ENCODE measurements at places on chromosomes 6 and 20. TPM values are rescaled to one million over a fixed set of nuclear protein-coding genes. Genes with fewer than 3 reads are reported as not detected.

GRCh38 chr20:38214256-38215193, 46.0 kb downstream of the KIAA1755 start:
- peaks cover 3% of the 10 kb centered on the region for H3K27me3 ChIP-seq
- H3K4me3 ChIP-seq = no peak overlapping the region
- H3K36me3 ChIP-seq = no peaks in the 10 kb centered on the region
- DNase-seq = no peak
- H3K4me1 ChIP-seq = no peaks in the 10 kb centered on the region

DNA sequence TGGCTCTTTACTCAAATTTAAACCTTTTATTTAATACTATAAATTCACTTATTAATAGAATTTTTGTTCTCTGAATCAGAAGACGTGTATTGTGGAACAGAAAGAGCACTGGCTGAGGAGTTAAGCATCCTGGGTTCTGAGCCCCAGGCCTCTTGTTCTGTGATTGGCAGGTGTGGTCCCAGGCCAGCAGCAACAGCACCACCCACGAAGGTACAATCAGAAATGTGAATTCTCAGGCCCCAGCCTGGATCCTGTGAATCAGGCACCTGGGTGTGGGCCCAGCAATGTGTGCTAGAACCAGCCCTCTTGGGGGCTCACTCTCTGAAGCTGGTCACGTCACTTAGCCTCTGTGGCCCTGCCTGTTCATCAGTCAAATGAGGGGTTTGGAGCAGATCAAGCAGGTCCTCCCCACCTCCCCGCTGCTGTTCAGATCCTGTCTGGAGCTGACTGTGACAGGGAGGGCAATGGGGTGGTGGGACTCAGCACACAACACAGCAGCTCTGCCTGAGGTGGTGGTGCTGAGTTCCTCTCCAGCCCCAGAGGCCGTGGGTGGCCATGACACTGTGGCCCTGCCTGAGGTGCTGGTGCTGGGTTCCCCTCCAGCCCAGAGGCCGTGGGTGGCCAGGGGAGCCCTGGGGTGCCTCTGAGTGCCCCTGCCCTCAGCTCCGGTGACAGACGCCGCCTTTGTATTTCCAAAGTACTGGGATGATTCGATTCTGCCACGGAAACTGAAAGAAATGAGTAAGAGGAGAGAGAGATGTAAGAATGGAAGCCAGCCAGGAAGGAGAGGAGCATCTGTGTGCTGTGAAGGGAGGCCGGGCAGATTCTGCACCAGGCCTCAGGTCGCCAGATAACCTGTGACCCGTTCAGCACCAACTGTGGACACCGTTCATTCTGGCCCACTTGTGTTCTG, 41.6 kb upstream of the FRMD1 start:
- H3K36me3 ChIP-seq = no peaks in the 10 kb centered on the region
- no peak overlapping the region for H3K4me3 ChIP-seq
- H3K27me3 ChIP-seq = no peaks in the 10 kb centered on the region
- DNase-seq = peak; percentile 15
- peaks cover 3% of the 10 kb centered on the region for H3K4me1 ChIP-seq
- H3K27ac ChIP-seq = no peak overlapping the region

DNA sequence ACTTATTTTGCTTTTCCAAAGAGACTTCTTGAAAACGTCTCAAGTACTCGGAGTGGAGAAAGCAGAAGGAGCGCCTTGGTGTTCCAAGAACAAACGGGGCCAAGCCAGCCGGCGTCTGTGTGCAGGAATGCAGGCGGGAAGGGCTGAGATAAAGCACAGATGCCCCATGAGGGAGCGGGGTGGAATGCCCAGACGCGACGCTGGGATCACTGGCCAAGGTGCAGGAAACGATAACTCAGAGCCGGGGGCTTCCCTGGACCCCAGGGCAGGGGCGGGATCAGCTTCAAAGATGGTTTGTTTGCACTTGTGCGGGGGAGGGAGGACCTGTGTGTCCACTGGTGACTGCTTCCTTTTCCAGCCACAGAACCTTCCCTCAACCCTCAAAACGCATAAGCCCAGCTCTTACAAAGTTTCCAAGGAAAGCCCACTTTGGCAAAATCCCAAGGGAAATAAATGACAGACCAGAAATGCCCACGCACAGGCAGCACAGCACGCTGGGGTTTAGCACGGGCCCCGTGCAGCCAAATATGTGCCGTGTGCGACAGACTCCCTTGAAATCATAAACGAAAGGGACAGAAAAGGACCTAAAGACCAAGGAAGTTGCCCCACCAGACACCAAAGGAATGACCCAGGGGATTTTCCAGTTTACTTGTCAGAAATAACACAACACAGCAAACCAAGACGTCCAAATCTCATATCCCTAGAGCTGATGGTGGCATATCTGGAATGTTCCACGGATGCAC, 113.9 kb downstream of the NFATC2 start:
- H3K4me1 ChIP-seq = peaks cover 89% of the 10 kb centered on the region
- no peak overlapping the region for H3K4me3 ChIP-seq
- peak overlapping the region; percentile 63 for H3K27ac ChIP-seq
- peaks cover 76% of the 10 kb centered on the region for H3K36me3 ChIP-seq
- no peak for DNase-seq
- no peaks in the 10 kb centered on the region for H3K27me3 ChIP-seq

DNA sequence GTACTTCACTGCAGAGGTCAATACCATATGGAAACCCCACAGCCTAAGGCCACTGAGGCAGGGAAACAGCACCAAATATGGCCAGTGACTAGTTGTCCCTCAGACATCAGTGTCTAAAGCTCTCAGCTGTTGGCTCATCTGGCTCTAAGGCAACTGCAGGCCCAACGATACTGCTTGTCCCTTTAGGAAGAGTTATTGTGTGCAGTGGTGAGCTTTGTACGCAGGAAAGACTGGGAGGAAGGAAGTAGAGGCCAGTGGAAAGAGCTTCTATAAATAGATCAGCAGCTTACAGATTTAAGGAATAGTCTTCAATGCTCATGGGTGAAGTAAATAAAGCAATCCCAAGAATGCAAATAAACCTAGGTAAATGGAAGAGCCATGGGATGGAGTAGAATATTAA, 29.3 kb downstream of the DNAAF9 start:
- H3K4me1 ChIP-seq = peaks cover 3% of the 10 kb centered on the region
- DNase-seq = no peak
- H3K27ac ChIP-seq = no peak overlapping the region
- H3K36me3 ChIP-seq = peaks cover 35% of the 10 kb centered on the region
- H3K4me3 ChIP-seq = no peak overlapping the region
- no peaks in the 10 kb centered on the region for H3K27me3 ChIP-seq

GRCh38 chr6:84137989-84138575, 89.4 kb downstream of the CEP162 start:
- no peak overlapping the region for H3K27ac ChIP-seq
- H3K27me3 ChIP-seq = no peaks in the 10 kb centered on the region
- DNase-seq = no peak
- no peak overlapping the region for H3K4me3 ChIP-seq
- peaks cover 18% of the 10 kb centered on the region for H3K36me3 ChIP-seq
- peaks cover 2% of the 10 kb centered on the region for H3K4me1 ChIP-seq

DNA sequence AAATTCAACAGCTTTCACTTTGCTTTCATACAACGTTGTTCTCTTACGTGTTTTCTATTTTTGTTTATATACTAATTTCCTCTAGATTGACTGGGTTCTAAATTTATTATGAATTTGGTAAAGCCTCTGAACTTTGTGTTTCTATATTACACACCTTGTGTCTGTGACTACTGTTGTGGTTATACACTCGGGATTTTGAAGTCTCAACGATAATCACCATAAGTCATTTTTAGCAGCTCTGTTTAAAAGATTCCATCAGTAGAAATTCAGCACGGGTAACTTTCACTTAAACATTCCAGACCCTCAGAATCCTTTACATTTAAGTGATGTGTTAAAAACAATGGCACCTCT, 31.8 kb upstream of the HBS1L start:
- peaks cover 57% of the 10 kb centered on the region for H3K4me1 ChIP-seq
- H3K27me3 ChIP-seq = no peaks in the 10 kb centered on the region
- H3K27ac ChIP-seq = peak overlapping the region; percentile 83
- peaks cover 21% of the 10 kb centered on the region for H3K36me3 ChIP-seq
- peak overlapping the region; percentile 68 for H3K4me3 ChIP-seq

DNA sequence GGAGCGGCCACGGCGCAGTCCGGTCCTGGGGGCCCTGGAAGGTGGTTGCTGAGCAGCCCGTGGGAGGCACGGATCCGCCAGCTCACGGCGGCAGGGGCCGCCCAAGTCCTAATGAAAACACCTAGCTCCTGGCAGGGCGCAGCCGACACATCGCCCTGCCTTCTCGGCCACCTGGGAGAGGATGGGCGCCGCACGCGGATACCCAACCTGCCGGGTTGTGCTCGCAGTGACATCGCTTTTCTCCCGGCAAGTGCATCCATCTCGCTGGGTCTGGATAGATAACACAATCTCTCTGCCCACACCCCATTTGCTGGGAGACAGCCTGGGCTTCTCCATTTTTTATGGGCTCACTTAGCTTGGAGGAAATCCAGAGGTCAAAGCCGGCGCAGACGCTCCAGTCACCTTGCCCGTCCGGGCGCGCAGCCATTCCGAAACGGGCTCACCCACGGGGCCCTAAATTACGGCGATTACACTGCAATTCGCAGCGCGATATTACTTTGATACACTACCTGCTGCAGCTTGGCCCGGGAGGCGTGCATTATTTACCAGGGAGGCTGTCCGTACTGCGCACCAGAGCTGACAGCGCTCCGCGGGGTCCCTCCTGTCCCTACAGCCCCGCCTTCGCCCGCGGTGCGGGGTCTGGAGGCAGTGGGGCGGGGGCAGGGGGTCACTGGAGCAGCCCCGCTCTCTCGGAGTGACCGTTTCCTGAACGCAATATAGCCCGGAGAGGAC, 36.2 kb upstream of the CCDC167 start:
- DNase-seq = no peak
- H3K4me3 ChIP-seq = no peak overlapping the region
- H3K27me3 ChIP-seq = peaks cover 3% of the 10 kb centered on the region
- no peaks in the 10 kb centered on the region for H3K36me3 ChIP-seq
- H3K4me1 ChIP-seq = no peaks in the 10 kb centered on the region
- no peak overlapping the region for H3K27ac ChIP-seq

Gene FERMT1
- total RNA-seq = not detected

Gene HLA-DMA
- total RNA-seq = 54.0 TPM

Gene BTNL2
- not detected for total RNA-seq

Gene EPHA7
- total RNA-seq = not detected

Gene KCNK5
- 8.6 TPM for total RNA-seq
